ENCODE measurements at places on chromosomes 12 and 14.

- no peak for DNase-seq
Measured at GRCh38 chr12:64909124-64909523, 84.7 kb downstream of the TBC1D30 start.

DNA sequence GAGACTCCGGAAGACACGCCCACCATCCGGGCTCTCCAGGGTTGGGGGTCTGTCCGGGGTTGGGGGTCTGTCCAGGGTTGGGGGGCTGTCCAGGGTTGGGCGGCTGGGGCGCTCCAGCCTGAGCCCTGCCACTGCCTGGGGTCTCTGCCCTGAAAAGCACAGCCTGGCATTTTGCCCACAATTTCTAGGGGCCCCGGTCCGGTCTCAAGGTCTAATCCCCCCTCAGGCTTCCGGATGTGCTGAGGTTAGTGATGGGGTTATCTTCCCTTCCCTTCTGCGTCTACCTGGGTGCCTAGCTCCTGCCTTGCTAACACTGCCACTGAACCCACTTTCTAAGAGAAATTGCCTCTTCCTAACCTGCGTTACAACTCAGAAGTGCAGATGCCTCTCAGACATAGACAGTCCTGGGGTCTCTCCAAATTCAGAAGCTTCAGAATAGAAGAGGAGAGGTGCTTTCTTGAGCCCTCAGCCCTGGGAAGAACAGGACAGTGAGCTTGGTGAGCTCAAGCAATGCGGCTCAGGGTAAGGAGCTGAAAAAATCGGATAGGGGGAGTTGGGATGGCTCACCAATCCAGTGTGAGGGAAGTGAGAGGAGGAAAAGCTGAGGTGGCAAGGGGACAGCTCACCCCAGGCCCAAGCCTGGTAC, 5.7 kb downstream of the LHX5 start:
- DNase-seq = no peak

- no peak for DNase-seq
Measured at GRCh38 chr12:7966563-7966962, 30.6 kb upstream of the SLC2A3 start.

DNA sequence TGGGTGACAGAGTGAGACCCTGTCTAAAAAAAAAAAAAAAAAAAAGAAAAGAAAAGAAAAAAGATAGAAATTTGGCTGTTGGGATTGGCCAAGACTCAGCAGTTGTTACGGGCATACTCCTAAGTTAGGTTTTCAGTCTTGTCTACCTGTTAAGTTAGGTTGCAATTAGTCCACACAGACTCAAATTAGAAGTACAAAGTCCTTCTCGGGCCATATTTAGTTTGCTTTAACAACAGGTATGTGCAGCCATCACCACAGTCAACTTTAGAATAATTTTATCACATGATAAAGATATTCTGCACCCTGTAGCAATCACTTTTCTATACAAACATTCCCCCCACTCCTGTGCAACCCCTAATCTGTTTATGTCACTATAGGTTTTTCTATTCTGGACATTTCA, 85.2 kb downstream of the WNK1 start:
- no peak for DNase-seq

GRCh38 chr12:83985084-83985483, 927.5 kb downstream of the SLC6A15 start:
- DNase-seq = no peak

GRCh38 chr12:14239350-14239934, 126.0 kb upstream of the ATF7IP start:
- no peak for DNase-seq

DNA sequence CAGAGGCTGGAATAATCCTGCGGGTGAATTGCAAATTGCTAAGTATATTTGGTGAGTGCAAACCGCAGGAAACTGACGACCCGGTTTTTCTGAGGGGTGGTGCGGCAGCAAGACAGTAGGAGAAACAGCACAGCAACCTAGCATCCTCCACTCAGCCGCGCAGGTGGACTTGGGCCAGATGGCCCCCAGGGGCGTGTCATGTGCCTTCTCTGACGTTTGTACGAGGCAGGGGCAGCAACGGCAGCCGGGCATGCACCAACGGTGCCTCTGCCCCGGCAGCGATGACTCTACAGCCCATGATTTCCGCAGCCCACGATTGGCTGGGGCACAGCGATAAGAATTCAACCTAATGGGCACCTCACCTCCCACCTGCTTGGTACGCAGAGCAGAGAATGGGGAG, 11.1 kb upstream of the CLEC2A start:
- no peak for DNase-seq

- DNase-seq = no peak
Measured at GRCh38 chr14:59890676-59891075, 20.1 kb upstream of the RTN1 start.

- DNase-seq = peak; percentile 76
Measured at GRCh38 chr12:14769969-14770495, 33.2 kb downstream of the WBP11 start.

DNA sequence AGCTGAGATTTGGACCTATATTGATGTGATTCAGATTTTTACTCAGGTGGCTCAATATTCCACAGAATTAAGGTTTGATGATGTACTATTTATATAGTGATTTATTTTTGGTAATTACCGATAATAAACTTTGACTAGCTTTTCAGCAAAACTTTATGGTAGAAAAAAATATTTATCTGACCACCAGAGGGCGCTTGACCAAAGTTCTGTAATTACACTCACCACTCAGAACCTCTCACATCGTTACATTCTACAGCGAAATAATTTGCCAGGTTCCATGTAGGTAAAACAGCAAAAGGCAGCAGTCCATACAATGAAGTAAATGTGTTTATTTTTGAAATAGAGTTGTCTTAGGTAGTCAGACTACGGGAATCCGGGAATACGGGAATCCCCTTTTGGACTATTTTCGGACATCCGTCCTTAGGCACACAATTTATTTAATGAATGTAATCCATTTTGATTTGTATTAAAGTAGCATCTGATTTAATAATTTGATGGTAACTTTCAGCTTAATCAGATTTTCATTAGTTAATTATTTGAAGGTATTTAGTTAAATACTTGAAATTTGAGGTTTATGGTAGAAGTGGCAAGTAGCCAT, 143.0 kb upstream of the DDHD1 start:
- DNase-seq = peak; percentile 9

GRCh38 chr12:48764521-48764920, 24.4 kb downstream of the ADCY6 start:
- no peak for DNase-seq

- no peak for DNase-seq
Measured at GRCh38 chr12:1859643-1860042, 39.3 kb downstream of the LRTM2 start.

GRCh38 chr12:106333010-106333409, 24.5 kb upstream of the POLR3B start:
- no peak for DNase-seq

GRCh38 chr12:52123487-52124186, 44.1 kb downstream of the SMIM41 start:
- DNase-seq = no peak

DNA sequence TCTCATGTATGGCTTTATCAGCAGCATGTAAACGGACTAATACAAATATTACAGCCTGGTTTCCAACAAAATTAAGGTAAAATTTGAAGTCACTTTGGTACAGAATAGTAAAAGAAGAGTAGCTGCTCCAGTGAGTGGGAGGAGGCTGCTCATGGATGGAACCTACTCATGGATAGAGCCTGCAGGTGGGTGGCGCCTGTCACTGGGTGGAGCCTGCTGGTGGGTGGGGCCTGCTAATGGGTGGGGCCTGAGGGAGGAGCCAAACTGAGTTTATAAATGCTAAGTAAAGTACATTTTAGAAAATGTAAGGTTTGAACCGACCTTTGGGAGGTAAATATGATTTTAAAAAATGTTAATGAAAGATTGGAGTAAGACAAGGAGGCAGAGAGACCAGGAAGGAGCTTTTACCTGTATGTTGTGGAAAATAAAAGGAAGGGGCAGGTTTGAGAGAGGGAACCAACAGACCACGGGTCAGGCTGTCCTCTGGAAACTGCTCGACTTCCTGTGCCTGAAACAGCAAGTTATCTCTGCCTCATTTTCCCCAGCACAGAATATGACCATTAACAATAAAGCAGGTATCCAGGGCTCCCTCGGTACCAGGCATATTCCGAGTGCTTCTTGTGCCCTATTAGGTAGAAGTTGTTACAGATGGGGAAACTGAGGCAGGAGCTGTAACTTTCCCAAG, 55.9 kb upstream of the SEL1L start:
- DNase-seq = no peak

DNA sequence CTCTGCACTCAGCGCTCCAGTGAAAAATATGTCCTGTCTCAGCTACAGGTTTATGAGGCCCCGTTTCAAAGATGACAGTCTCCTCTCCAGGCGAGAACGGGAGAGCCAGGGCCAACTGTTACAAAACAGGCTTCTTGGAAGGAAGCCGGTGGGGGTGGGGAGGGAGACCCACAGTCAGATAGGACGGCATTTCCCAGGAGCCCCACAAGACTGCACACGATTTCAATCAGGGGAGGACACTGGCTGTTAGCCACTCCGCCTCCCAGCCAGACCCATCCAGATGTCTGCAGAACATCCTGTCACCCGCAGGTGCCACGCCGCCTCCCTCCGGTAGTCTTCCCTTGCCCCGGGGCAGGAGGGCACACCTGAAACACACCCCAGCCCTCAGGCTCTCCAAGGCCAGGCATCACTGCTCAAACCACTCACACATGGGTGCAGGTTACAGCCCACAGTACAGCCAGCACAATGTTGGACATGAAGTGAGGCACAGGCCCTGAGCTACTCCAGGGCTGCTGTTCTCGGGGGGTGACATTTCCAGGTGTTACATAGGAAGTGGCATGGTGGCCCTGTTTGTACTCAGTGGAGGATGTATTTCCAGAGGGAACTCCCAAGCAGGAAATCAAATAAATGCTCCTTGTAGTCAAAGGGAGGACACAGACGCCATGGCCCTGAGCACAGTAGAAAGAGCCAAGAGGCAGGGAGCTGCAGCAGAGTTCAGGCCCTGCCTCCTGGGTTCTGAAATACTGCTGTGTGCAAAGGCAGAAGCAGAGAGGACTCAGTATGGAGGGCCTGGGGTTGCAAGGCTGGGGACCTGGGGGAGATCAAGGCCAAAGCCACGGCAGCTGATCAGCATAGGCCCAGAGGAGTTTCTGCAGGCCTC, 138.1 kb downstream of the BCL11B start:
- no peak for DNase-seq

DNA sequence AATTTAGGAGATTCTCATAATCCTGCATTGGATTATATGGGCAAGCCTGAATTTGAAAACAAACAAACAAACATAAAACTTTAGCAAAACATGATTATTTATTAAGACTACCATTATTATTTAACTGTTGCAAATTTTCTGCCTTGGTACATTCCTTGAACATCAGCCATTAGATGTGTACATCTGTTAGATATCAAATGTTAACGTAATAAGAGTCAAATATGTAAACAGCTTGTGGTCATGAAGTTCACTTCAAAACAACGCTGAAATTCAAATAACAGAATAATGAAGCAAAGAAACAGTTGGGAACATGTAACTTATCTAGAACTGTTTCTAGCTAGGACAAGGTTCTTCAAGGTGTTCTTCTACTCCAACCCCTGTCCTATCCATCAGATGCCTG, 14.3 kb upstream of the TMX1 start:
- DNase-seq = no peak

GRCh38 chr12:25347716-25348592, 97.2 kb upstream of the KRAS start:
- no peak for DNase-seq

- peak; percentile 73 for DNase-seq
Measured at GRCh38 chr14:69574263-69574953, at the start of gene CCDC177. CCDC177 (minus strand) TSS chr14:69574871; CDS start chr14:69573622, 1,249 bp downstream.

GRCh38 chr14:31326111-31326510, 94.2 kb downstream of the HEATR5A start:
- no peak for DNase-seq

GRCh38 chr12:67390273-67390672, 121.1 kb downstream of the CAND1 start:
- no peak for DNase-seq

- no peak for DNase-seq
Measured at GRCh38 chr14:87691042-87691881, 301.7 kb downstream of the GALC start.

- DNase-seq = no peak
Measured at GRCh38 chr12:62751810-62752155, 183.2 kb downstream of the PPM1H start.

GRCh38 chr12:75977952-75978671, 53.5 kb downstream of the PHLDA1 start:
- DNase-seq = peak; percentile 62

- DNase-seq = no peak
Measured at GRCh38 chr12:97385121-97385520, 77.5 kb upstream of the RMST start.

Data from activated T-cell treated with anti-CD3 and anti-CD28 coated beads for 4 hours (primary cell).